GM19239 (cell line): ENCODE measurements at places on chromosomes 2 and 18.
A peak's percentile ranks its signal among the peaks of the same experiment; 100 is the strongest.

GRCh38 chr2:134253117-134253704, 661 bp upstream of the MGAT5 start:
- DNase-seq: no peak

GRCh38 chr2:181910028-181910831, 18.7 kb downstream of the ITPRID2 start:
- DNase-seq: no peak

GRCh38 chr2:2940061-2940460, 437.6 kb downstream of the EIPR1 start:
- no peak for DNase-seq

GRCh38 chr2:157262248-157262647, 4.7 kb downstream of the GALNT5 start:
- DNase-seq: no peak

DNA sequence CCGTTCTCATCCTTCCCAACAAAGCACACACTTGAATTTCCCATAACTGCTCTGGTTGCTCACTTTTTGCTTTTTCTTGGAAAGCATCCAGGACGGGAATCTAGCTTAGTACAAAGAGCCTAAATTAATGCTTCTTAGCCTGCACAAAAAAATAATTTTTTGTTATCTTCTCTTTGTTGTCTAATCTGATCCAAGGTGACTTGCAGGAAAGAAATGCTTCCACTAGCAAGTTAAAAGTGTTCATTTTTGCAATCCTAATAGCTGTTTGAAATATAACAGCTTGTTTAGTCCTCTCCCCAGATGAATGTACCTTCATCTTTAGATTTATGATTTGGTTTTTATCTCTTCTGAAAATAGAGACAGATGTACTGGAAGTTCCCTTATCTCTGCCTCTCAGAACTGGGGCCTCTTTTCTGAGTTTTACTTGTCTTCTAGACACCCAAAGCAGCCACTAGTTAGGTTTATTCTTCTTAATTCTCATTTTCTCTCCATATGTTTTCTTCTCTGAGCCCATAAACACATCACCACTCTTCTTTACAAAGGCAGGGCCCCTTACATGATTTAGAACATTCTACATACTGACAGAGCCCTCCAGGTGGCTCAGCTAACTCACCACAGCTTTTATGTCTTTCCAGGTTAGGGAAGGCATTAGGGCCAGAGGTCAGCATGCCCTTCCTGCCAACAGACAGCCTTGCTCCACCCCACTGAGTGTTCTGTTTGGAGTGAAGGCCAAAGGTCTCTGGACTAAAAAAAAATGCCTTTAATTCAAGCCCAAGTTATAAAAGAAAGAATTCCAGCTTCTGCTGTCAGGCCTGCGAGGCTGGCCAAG, 74.7 kb upstream of the MAP4K3 start:
- DNase-seq: no peak

- DNase-seq: no peak
Measured at GRCh38 chr18:32298171-32298667, 108.4 kb downstream of the MEP1B start.

GRCh38 chr2:216649574-216649973, 16.4 kb downstream of the IGFBP2 start:
- no peak for DNase-seq

GRCh38 chr18:10139783-10140410, 226.1 kb downstream of the VAPA start:
- DNase-seq: no peak

DNA sequence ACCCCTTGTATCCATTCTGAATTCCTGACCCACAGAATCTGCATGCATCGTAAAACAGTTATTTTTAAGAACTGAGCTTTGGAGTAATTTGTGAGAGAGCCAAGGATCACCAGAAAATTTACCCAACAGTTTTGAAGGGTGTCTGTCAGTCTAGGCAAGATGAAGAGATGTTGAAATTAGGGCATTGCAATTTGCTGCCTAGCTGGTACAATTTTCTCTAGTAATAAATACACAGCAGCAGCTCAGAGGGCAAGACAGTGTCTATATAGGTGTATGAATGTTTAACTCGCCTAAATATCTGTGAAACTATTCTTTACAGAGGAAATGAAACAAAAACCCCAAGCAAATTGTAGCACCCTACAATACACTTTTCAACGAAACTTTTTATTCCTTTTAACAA, 377.8 kb upstream of the POU3F3 start:
- no peak for DNase-seq

DNA sequence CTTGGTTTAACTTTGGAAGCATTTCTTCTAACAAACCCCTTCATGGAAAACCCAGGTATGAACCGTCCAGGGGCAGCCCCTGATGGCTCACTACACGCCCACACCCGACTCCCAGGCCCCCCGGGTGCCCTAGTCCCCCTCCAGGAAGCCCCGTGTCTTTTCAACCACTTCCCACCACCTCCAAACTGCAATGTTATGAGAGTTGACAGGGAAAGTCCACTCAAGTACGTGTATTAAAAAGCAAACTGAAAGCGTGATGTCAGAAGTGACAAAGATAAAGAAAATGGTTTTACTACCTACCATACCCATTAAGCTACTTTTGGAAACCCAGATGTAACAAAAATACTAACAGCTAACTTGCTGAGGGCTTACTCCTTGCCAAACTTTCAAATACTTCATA, 51.5 kb downstream of the L3MBTL4 start:
- no peak for DNase-seq

GRCh38 chr2:17981936-17982335, 103.5 kb downstream of the KCNS3 start:
- no peak for DNase-seq

DNA sequence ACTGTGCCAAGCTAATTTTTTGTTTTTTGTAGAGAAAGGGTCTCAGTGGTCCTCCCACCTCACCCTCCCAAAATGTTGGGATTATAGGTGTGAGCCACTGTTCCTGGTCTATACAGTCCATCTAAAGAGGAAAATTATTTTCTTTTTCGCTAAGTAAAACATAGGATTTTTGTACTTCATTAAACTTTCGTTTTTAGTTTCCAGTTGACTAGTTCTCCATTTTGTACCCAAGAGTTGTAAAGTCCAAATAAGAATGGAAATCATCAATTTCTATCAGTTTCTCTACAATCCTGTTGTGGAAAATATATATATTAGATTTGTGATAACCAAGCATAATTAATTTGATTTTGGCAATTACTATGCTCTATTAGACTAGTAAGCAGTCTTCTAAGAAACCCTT, 156.4 kb downstream of the BABAM2 start:
- no peak for DNase-seq

DNA sequence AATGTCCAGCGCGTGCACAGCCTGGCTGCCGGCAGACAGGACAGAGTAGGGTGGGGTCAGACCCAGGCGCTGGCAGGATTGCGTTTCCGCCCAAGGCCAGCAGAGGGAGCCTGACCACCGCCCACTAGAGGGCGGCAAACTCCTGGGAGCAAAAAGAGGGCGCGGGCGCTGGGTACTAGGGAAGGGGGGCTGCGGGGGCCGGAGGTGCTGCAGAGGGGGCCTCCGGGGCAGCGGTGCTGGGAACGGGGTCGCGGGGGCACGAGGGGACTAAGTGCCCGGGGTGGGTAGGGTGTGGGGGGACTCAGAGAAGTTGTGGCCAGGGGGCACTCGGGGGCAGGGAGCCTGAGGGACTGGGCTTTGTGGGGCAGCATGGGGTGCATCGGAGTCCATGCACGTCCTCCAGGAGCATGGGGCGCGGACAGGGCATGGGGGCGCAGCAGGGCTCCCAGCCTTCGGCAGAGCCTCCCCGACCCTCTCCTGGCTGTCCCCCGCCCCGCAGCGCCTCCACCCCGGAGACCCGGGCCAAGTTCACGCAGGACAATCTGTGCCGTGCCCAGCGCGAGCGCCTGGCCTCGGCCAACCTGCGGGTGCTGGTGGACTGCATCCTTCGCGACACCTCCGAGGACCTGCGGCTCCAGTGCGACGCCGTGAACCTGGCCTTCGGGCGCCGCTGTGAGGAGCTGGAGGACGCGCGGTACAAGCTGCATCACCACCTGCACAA, 3.2 kb downstream of the TEKT4 start:
- DNase-seq: peak; percentile 85

GRCh38 chr18:49381267-49381845, 79.1 kb downstream of the DYM start:
- DNase-seq: no peak

GRCh38 chr2:41910126-41910525, 137.7 kb upstream of the PKDCC start:
- no peak for DNase-seq

GRCh38 chr2:195363496-195363895, 293.5 kb upstream of the SLC39A10 start:
- DNase-seq: no peak

DNA sequence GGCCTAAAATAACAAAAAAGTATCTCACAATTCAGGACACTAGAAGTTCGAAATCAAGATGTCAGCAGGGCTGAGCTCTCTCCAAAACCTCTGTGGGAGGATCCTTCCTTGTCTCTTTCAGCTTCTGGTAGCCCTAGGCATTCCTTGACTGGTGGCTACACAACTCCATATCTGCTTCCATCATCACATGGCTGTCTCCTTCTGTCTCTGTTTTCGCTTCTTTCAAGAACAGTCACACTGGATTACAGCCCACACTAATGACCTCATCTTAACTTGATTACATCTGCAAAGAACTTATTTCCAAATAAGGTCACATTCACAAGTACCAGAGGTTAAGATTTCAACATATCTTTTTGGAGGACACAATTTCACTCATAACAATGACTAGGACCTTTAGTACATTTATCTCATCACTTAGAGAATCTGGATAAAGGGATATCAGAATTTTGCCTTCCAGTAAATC, 275.2 kb downstream of the IRS1 start:
- no peak for DNase-seq

DNA sequence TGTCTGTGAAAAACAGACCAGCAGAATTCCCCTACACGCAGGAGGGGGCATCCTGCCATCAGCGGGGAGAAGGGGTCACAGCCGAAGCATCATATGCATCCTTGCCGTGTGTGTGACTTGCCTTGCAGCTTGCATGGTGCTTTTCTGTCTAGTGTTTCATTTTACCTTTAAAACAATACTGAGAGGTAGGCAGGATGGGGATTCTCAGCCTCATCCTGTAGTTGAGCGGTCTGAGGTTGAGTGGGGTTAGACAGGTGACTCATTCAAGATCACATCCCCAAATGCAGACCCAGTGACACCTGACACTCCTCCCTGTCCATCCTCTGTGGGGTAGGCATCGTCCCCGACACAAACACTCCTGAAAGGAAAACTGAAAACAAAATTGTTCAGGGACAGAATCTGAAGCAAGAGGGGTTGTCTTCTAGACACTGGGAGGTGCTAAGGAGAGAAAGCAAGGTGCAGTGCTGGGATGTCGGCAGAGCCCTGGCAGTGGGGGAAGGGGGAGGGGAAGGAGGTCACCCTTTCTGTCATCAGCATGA, 7.9 kb downstream of the ARL4C start:
- peak; percentile 51 for DNase-seq

GRCh38 chr2:26852405-26853306, 4.7 kb downstream of the DPYSL5 start:
- DNase-seq: no peak

- no peak for DNase-seq
Measured at GRCh38 chr2:55090702-55091101, 40.5 kb upstream of the RTN4 start.

DNA sequence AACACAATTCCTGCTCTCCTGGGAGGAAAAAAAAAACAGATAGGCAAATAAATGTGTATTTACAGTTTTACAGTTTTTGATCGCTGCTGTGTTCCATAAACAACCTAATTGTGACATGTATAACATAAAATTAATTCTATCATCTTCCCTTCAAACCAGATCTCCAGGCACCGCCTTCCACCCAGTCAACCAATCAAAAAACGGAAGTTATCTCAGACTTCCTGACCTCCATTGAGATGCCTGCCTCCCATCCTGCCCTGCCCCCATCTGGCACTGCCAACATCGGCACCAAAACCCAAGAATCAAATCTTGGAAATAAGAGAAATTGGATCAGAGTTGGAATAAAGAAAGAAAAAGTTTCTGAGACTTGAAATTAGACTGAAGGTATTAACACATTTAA, 3.1 kb upstream of the RIOK3 start:
- DNase-seq: no peak

DNA sequence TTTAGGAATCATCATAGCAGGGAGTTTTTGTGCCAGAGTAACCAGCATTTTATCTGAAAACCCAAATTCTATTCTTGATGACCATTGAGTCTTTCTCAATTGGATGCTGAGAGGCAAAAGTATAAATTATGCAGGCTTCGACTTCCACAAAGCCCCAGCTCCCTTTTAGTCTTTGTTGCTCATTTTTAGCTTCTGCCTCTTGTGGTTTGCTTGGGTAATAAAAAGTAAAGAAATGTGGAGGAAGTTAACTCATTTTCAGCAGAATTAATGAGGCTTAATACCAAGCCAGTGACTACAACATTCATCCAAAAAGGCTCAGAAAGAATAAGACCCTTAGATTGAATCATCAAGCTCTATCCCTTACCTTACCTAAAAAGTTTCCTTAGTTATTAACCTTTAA, 18.6 kb downstream of the ERMN start:
- no peak for DNase-seq

DNA sequence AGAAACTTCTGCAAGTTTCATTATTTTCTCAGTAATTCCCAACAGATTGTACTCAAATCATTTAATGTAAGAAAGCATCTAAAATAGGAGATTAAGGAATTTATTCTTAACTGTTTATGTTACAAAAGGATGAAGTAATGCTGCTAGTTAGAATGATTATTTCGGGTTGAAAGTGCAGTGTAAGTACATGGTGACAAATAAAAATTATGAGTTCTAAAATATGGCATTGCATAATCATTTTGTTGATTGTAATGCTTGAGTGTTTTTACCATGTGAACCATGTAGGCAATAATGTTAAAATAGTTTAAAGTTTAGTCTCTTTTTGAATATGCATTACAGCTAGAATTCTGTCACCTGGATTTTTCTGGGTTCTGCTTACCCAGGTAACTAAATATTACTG, 149.0 kb upstream of the SP5 start:
- DNase-seq: no peak

DNA sequence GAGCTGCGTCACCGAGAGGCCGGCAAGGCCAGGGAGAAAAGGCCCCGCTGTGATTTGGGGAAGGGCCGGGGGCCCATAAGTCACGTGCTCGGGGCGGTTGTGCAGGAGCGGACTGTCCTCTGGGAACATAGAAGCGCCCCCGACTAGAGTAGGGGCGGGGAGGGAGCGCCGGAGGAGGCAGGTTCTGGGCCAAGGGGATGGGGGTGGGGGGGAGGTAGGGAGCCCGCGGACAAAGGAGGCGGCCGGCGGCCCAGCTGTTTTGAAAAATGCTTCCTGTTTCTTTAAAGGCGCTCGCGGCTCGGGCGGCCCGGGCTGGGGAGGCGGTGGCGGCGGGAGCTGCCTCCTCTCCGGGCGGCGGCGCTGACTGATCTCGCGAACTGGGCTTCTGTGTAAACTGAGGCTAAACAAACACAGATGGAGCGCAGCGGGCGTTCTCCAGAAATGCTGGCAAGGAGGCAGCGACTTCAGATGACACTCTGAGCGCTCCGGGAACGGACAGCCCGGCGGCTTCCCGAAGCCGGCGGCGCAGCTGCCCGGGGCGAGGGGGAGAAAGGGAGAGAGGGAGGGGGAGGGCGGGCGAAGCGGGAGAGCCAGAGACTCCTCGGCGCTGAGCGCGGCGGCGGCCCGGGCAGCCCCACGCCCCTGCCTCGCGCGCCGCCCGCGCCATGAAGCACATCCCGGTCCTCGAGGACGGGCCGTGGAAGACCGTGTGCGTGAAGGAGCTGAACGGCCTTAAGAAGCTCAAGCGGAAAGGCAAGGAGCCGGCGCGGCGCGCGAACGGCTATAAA, at the start of gene ATOH8:
ATOH8 (plus strand) TSS at position 467 of the 788 bp plus-strand sequence; CDS start at position 666, 199 bp downstream.
- no peak for DNase-seq
